ENCODE measurements at places on chromosomes 4 and X.
A peak's percentile ranks its signal among the peaks of the same experiment; 100 is the strongest.

GRCh38 chrX:106039920-106040319 lies 1.4 kb upstream of the SERPINA7 start:
- no peak for DNase-seq

- peak; percentile 57 for DNase-seq
These were observed 25.9 kb downstream of the HOPX start for GRCh38 chr4:56655209-56655626.

GRCh38 chr4:138666366-138666765 lies 349.2 kb upstream of the NOCT start:
- DNase-seq, result no peak

- no peak for DNase-seq
These were observed 33.3 kb upstream of the SORCS2 start for GRCh38 chr4:7158991-7159390.

All from nucleus accumbens (tissue), 56 donors.